ENCODE measurements at places on chromosomes 16 and 17.

GRCh38 chr17:76781056-76781982, 43.4 kb downstream of the MFSD11 start:
- DNase-seq, result no peak

- no peak for DNase-seq
Measured at GRCh38 chr17:15257796-15258512, 7.2 kb downstream of the PMP22 start.

GRCh38 chr16:48350736-48351135, 34.5 kb downstream of the SIAH1 start:
- DNase-seq, result no peak

DNA sequence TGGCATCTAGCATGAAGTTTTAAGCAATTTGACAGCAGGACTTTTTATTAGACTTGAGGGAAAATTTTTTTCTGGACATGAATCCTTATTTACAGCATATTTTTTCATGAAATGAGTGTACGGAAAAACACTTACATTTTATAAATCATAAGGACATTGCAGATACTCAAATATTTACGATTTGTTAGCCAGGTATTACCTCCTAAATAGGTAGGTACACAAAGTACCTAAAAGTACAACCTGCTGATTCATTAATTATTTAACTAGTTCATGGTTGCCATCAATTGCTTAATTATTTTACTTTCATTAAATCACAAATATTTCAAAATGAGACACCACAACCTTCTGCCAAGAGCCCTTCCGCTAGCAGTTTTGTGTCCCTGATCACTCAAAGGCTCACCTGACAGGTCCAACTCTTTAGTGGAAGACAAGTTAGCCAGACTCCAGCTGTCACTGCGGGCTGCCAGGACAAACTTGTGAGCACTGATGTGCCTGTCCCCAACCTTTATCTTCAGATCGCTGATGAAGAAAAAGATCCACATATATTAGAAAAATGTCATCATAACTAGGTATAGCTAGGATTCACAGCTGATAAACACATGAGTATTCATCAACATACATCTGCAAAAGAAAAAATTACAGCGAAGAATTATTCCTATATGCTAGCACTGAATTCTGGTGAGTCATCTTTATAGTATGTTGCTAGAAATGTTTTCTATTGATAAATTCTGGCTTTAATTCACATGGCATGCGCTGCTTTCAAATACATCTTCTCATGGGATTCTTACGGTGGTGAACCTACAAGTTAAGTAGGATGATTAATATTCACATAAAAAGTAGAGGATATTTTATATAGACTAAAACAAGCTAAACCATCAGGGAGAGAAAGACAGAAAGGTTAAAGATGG, 28.2 kb downstream of the ANKFY1 start:
- no peak for DNase-seq

DNA sequence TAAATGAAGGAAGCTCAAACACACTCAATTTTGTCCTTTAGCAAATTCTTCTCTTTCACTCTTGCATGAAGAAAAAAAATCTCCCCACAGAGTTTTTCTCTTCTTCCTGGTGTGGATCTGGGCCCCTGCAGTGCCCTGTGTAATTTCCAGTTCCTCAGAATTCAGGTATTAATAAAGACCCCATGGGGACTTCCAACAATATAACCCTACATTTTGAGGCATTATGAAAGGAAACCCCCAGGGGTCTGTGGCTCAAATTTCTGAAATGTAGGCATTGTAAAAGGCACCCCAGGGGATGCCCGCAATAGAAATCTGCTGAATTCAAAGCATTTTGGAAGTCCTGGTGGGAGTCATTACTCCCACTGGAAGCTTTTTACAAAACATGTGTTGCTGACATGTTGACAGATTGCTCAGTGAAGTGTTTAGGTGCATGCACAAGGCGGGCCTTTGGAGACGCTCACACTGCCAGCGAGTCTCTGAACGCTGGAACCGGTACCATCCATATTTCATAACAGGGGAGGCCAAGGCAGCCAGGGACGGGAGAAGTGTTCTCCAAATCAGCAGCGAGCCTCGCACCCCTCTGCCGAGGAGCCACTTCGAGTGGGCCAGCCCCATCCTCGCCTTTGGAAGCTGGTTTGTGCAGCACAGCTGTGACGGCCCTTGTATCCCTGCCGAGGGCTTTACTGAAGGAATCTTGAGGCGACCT, 154.0 kb downstream of the ZNF423 start:
- no peak for DNase-seq

DNA sequence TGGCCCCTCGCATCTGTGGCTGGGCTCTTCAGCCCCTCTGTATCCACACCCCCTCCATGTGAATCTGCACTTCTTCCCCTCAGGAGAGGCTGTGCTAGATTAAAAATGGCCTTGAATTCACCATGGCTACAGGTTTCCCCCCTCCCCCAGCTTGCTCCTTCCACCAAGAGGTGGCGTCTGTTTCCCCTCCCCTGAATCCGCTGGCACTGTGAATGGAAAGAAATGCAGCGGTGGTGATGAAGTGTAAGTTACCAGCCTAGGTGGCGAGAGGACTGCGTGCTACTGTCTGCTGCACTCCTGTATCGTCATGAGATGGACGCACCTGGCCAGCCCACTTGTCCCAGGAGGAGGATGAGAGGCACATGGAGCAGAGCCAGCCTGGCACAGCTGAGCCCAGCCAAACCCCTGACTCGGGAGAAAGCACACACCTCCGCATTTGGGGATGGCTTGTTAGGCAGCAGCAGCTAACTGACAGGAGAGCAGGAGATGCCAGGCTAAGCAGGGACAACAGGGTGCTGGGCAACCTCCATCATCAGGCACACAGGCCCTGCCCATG, 26.2 kb downstream of the TNFRSF13B start:
- DNase-seq, result no peak

Data from stimulated activated CD4-positive, alpha-beta T cell treated with anti-CD3 and anti-CD28 coated beads, Interleukin-1b, Interleukin-23, amount 100 ng/mL, for 1 hour (primary cell).